ENCODE measurements at places on chromosomes 4 and X.

DNA sequence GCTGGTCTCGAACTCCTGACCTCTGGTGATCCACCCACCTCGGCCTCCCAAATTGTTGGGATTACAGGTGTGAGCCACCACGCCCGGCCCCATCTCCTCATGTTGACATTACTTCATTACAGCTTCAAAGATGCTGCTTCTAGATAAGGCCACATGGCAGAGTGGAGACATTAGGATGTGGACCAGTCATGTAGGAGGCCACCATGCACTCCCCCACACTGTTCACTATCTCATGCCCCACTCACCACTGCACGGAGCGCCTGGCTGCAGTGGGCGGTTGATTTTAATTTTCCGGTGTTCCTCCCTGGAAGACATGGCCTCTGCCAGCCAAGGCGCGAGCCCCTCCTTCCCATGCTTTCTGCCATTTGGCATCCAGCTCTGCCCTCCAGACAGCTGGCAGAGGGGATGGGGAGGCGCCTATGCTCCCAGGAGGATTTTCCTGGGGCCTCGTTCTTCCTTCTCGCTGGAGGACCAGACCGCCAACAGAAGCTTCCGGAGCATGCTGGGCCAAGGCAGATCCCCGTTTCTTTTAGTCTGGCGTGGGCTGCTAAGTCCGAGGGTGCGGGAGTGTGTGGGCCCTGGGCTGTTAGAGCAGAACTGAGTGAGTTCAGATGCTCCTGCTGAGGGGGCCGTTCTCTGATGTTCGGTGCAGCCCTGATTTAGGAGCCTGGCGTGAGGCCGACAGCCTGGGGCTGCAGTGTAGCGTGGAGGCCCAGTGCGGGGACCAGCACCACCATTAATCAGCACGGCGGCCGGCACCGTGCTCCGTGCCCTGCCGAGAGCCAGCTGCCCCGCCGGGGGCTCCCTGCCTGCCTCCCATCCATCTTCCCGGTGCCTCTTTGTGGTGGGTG, 93.1 kb downstream of the SORCS2 start:
- H3K4me1 ChIP-seq, result no peaks in the 10 kb centered on the region
- H3K27ac ChIP-seq, result no peak overlapping the region
- H3K27me3 ChIP-seq, result no peaks in the 10 kb centered on the region
- DNase-seq, result peak; percentile 72

GRCh38 chr4:55326629-55327028, 19.4 kb upstream of the SRD5A3 start:
- no peaks in the 10 kb centered on the region for H3K36me3 ChIP-seq
- no peak overlapping the region for H3K4me3 ChIP-seq
- H3K27ac ChIP-seq, result no peak overlapping the region
- no peaks in the 10 kb centered on the region for H3K27me3 ChIP-seq
- H3K4me1 ChIP-seq, result no peaks in the 10 kb centered on the region

DNA sequence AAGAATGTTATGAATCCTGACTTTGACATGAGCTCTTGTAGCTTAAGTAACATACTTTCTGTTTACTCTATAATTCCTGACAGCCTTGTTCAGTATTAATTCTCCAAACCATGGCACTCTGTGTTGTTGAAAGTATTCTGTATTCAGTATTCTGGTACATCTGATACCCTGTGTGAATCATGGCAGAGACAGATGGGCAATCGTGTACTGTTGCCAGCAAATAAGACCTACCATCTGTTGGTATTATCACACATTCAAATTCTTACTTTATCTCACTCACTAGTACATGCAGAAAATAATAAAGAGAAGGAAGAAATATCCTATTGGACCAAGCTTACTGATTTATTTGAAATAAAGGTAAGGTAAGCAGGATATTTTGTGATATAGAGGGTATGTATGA, 7.9 kb downstream of the MBTPS2 start:
- H3K36me3 ChIP-seq, result no peaks in the 10 kb centered on the region
- H3K27me3 ChIP-seq, result no peaks in the 10 kb centered on the region
- H3K4me3 ChIP-seq, result no peak overlapping the region

DNA sequence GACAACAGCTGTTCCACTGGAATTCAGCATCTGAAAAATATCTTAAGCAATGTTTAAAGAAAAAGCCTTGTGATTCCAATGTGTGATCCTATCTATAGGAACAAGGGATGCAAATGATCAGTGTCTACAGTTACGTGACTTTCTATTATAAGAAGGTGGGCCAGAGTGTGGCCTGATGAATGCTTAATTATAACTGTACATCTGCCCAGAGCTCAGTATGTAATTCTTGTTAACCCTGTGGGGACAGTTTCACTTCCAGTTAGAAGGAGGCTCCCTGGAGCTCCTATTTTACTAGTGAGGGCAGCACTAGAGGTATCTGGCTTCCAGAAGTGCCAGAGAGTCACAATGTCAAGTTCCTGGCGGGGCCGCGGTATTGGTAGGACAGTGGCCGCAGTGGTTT, 288.5 kb downstream of the USP46 start:
- no peak overlapping the region for H3K27ac ChIP-seq
- H3K4me3 ChIP-seq, result no peak overlapping the region
- H3K27me3 ChIP-seq, result no peaks in the 10 kb centered on the region
- no peak for DNase-seq
- H3K4me1 ChIP-seq, result no peaks in the 10 kb centered on the region
- no peaks in the 10 kb centered on the region for H3K36me3 ChIP-seq

GRCh38 chrX:134174273-134174660, 62.7 kb upstream of the CCDC160 start:
- no peak for DNase-seq
- H3K4me1 ChIP-seq, result no peaks in the 10 kb centered on the region
- H3K4me3 ChIP-seq, result no peak overlapping the region
- H3K27me3 ChIP-seq, result no peaks in the 10 kb centered on the region
- no peak overlapping the region for H3K27ac ChIP-seq

DNA sequence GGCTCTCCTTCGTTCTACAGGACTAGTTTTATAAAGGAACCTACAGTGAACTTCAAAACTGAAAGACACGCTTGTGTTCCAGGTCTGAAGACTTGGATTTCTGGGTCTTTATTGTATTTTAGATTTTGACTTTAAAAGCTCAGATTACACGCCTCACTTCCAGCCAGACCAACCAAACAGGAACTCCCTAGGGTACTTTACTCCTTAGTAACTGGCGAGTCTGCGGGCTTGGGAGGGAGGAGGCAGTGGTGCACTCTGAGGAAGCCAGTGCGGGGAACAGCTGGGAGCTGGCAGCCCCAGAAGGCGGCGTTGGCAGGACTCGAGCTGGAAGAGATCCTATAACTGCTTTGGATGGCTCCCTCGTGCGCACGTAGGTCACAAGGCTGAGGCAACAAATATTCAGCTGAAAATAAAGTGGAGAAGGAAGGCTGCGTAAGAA, 391 bp upstream of the PHKA1 start:
- no peaks in the 10 kb centered on the region for H3K36me3 ChIP-seq
- DNase-seq, result peak; percentile 83
- no peaks in the 10 kb centered on the region for H3K27me3 ChIP-seq
- H3K27ac ChIP-seq, result peak overlapping the region; percentile 81
- peak overlapping the region; percentile 52 for H3K4me3 ChIP-seq
- no peaks in the 10 kb centered on the region for H3K4me1 ChIP-seq

- no peaks in the 10 kb centered on the region for H3K36me3 ChIP-seq
- no peak overlapping the region for H3K4me3 ChIP-seq
- DNase-seq, result no peak
- no peak overlapping the region for H3K27ac ChIP-seq
Measured at GRCh38 chr4:99180382-99181070, 36.4 kb upstream of the ADH4 start.

- H3K4me3 ChIP-seq, result no peak overlapping the region
- no peak for DNase-seq
- H3K27me3 ChIP-seq, result no peaks in the 10 kb centered on the region
- no peaks in the 10 kb centered on the region for H3K4me1 ChIP-seq
- H3K36me3 ChIP-seq, result no peaks in the 10 kb centered on the region
- H3K27ac ChIP-seq, result no peak overlapping the region
Measured at GRCh38 chr4:182600093-182600492, 317.1 kb downstream of the DCTD start.

- no peak overlapping the region for H3K27ac ChIP-seq
- H3K4me3 ChIP-seq, result no peak overlapping the region
- no peak for DNase-seq
- H3K4me1 ChIP-seq, result no peaks in the 10 kb centered on the region
Measured at GRCh38 chr4:99915449-99915848, 21.2 kb upstream of the LAMTOR3 start.

- H3K27ac ChIP-seq, result no peak overlapping the region
- H3K27me3 ChIP-seq, result no peaks in the 10 kb centered on the region
- no peaks in the 10 kb centered on the region for H3K4me1 ChIP-seq
- DNase-seq, result no peak
- no peaks in the 10 kb centered on the region for H3K36me3 ChIP-seq
Measured at GRCh38 chr4:72546456-72546855, 22.6 kb downstream of the ADAMTS3 start.

DNA sequence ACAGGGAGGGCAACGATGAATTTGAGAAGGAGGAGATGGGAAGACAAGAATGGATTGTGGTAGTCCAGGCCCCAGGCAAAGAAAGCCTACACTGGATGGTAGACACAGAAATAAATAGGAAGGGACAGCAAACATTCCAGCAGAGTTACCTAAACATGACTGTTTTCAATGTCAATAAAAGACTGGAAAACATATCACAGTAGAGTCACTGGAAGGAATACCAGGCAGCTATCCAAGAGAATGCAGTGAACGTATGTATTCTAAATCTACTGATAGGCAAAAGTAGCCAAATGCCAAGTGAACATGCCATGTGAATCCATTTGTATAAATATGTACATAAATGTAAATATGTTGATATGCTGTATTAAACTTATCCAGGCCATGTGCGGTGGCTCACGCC, 183.0 kb downstream of the PALLD start:
- no peaks in the 10 kb centered on the region for H3K36me3 ChIP-seq
- no peak overlapping the region for H3K27ac ChIP-seq
- no peaks in the 10 kb centered on the region for H3K4me1 ChIP-seq
- no peaks in the 10 kb centered on the region for H3K27me3 ChIP-seq

Measured in aorta (tissue), 5 donors.